NCI-H1436 (cell line): ENCODE measurements at places on chromosomes 5 and 9.

- DNase-seq: no peak
Observed at GRCh38 chr5:73441378-73441777, 7.2 kb downstream of the FOXD1 start.

DNA sequence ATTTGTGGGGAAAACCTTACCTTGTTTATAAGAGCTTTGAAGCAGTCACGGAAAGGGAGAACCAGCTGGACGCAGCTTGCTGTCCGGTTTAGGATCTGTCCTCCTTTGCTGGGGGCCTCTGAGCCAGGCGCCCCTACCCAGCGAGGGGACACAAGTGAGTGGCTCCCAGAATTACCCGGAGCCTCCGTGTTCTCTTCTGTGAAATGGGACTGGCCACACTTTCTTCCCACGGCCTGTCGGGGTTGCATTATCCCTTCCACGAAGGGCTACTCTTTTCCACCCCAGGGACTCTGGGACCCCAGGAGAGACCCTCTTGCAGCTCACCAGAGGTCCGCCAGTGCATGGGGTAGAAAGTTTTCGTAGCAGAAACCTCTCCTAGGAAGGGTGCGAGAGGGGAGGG, 477 bp upstream of the GBGT1 start:
- no peak for DNase-seq

GRCh38 chr5:52682492-52682891, 105.2 kb upstream of the ITGA1 start:
- no peak for DNase-seq

DNA sequence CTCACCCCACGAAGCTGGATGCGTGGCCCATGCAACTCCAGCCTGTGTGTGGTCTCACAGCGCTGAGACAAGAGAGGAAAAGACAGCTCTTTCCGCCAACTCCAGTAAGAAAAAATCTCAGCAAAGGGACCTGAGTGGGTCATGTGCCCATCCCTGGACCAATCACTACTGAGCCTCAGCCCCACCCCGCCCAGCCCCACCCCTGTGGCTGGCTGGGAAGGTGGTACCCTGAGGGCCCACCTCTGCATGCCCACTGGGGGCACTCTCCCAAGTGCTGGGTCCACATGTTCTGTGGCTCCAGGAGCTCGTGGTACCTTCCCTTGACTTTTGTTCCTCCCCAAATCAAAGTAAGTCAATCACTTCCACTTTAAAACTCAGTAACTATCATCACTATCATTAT, 105.1 kb upstream of the SMIM23 start:
- DNase-seq: no peak

DNA sequence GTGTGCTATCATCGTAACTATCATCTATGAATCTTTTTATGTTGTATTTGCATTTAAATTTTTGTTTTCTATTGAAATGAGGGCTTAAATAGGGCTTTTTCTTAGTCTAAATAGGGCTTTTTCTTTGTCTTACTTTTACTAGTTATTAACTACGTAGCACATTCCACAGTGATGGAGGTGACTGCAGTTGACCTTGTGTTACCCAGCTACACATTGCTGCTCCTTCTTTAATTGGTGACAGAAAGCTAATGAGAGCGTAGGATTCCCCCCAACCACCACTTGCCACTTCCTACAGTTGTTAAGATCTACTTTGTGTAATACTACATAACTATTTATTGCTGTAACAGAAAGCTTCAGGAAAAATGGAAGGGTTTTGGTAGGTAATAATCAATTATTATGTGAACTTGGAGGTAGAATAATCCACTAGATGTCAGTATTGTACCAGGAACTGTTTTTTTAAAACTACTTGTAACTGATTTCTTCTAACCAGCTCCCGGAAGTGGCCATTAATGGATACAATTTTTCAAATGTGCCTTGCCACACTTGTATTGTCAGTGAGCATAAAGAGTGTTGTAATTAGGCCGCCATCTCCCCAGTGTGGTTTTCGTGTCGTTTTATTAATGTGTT, 18.0 kb downstream of the MTRR start:
- no peak for DNase-seq

- DNase-seq: no peak
Observed at GRCh38 chr5:38765399-38765861, 80.4 kb upstream of the OSMR start.
